Stimulated activated CD8-positive, alpha-beta memory T cell treated with anti-CD3 and anti-CD28 coated beads, Interleukin-2, amount 100 ng/mL, for 1 hour (primary cell): ENCODE measurements at places on chromosomes 13 and 19.

GRCh38 chr13:42322806-42323205, 50.9 kb downstream of the AKAP11 start:
- DNase-seq: no peak

DNA sequence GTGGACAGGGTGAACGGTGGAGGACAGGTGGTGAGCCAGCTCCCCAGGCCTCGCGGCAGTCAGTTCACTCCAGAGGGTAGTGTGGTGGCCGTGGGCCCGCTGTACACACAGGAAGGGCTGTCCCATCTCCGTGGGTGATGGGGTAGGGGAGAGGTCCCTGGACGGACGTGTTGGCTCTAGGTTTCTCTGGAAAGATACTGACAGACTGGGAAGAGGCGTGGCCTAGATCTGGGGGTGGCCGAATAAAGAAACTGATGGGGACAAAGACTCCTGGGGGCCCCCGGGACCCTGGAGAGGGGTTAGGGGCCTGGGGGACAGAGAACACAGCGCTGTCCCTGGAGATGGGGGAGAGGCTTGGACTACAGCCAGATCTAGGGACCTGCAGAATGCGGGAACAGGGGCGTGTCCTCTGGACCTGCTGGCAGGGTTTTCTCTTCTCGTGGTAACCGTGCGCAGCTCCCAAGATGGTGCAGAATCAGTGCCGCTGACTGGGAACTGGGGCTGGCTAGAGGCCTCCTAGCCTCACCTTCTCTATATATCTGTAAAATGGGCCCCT, 4.0 kb upstream of the PRAM1 start:
- DNase-seq: no peak

DNA sequence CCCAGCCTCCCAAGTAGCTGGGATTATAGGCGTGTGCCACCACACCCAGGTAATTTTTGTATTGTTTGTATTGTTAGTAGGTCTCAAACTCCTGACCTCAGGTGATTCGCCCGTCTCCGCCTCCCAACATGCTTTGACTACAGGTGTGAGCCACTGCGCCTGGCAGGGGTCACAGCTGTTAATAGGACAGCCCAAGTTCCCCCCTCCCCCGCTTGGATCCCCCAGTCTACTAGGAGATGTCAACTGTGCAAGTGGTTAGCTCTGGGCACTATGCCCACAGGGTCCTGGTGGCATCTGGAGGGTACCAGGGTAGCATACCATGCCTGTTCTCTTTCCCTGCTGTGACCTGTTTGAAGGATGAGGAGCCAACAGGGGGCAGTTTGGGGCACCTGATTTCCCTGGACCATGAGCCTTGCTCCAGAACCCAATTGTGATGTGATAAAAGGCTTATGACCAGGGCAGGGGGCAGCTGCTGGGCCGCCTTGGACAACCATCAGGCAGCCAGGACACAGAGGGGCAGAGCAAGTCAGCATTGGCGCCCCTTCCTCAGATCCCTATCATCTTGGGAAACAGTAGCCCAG, at the start of gene TSPAN16:
TSS of gene TSPAN16 (plus strand) at position 496 of the 581 bp plus-strand sequence. CDS start 138 bp downstream, outside the sequence.
- no peak for DNase-seq

DNA sequence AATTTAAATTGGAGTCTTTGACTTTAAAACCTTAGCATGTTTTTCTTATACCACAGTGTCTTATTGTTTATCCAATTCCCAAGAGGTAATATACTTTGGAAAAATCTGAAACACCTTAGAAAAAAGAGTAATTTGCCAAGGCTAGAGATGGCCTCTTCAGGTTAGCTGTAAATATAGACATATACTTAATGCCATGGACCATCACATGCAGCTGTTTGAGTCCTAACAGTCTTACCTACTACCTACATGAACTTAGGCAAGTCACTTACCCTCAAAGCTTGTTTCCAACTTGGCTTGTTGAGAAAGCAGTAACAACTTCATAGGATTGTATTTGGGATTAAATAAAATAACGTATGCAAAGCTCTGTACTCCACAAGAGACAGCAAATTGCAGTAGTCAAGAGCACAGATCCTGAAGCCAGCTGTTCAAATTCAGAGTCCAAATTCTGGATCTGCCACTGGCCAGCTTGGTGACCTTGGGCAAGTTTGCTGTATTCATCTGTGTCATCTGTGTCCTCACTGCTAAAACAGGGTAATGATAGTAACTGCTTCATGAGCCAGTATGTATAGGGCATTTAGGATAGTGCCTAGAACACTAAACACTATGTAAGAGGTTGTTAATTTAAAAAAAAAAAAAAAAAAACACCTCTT, 13.2 kb upstream of the SPART start:
- no peak for DNase-seq

- DNase-seq: no peak
These were observed 49.3 kb upstream of the FREM2 start for GRCh38 chr13:38637576-38637975.

- DNase-seq: no peak
These were observed 179.4 kb downstream of the KLF12 start for GRCh38 chr13:73954808-73955207.
